ENCODE measurements at places on chromosomes 16 and 17.

GRCh38 chr17:7475764-7476422 is 3.5 kb downstream of the ZBTB4 start:
- DNase-seq: no peak

GRCh38 chr17:17120294-17120693 is 78.0 kb downstream of the MPRIP start:
- no peak for DNase-seq

DNA sequence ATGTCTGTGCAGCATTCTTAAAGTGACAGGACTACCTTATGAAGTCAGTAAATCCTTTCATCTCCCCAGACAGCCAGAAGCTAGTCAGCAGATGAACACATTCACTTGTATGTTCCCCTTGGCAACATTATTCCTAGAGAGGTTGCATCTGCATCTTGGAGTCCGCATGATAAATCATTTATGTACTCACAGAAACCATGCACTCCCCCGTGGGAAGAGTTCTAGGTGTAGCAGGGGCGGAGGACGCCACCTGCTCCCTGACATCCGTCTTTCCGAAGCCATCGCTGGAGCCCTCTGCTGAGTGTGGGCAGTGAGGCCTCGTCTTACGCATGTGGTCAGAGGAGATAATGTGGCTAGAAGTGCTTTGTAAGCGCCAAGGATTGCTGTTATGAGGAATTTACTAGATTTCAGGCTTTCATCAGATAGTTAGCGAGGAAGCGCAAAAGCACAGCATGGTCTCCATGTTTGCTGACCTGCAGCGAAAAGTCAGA is 144.5 kb downstream of the RPTOR start:
- DNase-seq: no peak

GRCh38 chr17:59802160-59802559 is 90.6 kb downstream of the TUBD1 start:
- no peak for DNase-seq

- no peak for DNase-seq
Observed at GRCh38 chr16:30041841-30042240, 10.8 kb upstream of the TLCD3B start.

DNA sequence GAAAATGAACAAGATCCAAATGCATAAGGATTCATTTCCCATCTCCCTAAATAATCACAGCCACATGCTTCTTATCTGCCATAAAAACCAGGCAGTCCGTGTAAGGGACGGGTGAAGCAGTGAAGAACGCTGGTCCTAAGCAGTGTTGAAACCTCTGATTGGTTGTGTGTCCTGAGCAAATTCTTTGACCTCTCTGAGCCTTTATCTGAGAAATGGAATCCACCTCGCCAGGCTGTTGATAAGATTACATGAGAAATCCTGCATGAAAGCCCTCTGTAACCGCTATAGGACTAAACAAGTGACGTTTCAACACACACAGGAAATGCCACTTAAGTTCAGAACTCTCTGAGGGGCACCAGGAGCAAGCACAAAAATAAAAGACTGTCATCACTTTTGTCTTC is 26.8 kb downstream of the GAS7 start:
- DNase-seq: no peak

DNA sequence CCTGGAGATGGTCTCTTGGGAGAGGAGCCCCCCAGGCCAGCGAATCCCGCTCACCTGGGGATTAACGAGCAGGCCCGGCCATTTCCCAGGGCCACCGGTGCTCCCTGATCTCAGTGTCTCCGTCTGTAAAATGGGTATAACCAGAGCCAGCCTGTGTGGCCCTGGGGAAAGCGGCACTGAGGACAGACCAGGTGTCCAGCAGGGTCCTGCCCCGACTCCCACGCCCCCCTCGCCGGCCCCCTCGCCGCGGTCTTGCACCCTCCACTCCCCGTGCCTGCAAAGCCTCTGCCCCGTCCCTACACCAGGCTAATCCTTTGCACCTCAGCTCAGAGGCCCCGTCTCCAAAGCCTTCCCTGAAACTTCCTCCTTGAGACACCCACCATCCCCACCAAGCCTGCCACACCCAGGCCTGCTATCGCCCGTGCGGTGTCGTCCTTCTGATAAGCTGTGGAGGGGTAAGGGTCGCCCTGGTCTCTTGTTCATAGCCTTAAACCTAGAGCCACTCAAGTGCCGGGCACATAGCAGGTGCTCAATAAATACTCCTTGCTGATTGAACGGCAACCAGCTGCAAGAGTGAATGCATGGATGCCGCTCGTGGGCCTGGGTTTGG is 259.1 kb downstream of the C16orf95 start:
- DNase-seq: no peak

- DNase-seq: no peak
Observed at GRCh38 chr17:2718150-2718938, 6.8 kb upstream of the CLUH start.

- no peak for DNase-seq
Observed at GRCh38 chr17:80898716-80899115, 92.9 kb upstream of the CHMP6 start.

GRCh38 chr17:55911186-55911585 is 160.3 kb downstream of the PCTP start:
- no peak for DNase-seq

DNA sequence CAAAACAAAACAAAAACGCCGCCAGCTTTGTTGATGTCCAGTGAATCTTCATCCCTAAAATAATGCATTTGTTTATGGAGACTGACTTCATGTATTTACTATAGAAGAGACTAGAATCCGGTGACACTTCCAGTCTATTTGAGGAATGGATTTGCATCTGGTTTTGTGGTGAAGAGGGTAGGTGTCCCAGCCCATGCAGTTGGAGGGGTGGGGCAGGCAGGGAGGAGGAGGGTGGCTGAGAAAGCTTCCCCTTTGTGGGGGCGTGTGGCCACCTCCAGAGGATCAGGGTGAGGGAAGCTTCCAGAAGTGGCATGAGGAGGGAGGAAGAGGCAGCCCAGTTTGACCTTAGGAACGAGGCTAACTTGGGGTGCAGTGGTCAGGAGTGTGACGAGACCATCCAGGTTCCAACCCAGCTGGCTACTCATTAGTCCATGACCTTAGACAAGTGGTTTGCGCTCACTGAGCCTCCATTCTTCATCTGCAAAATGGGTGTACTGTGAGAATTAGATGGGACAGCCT is 69.5 kb downstream of the CMIP start:
- no peak for DNase-seq

GRCh38 chr17:64974750-64975317 is 55.6 kb upstream of the LRRC37A3 start:
- DNase-seq: no peak

- no peak for DNase-seq
Observed at GRCh38 chr17:19713901-19714361, 2.5 kb downstream of the SLC47A2 start.

- DNase-seq: no peak
Observed at GRCh38 chr17:19709841-19710240, 6.5 kb downstream of the SLC47A2 start.

DNA sequence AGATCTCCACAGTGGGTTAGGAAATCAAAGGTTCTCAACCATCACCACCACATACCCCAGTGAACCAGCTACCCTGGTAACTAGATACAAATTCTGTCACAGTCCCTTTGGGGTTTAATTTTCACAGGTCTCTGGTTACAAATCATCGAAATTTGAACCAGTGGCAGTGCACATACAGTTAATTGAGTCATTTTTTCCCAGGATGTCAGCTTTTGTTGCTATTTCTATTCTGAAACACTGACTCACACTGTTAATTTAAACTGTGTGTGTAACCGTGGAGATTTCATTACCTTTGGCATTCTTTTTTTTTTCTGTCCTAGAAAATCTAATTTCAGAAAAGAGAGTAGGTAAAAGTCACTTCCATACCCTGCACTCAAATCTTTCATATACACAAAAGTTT is 511.5 kb downstream of the TOX3 start:
- no peak for DNase-seq

DNA sequence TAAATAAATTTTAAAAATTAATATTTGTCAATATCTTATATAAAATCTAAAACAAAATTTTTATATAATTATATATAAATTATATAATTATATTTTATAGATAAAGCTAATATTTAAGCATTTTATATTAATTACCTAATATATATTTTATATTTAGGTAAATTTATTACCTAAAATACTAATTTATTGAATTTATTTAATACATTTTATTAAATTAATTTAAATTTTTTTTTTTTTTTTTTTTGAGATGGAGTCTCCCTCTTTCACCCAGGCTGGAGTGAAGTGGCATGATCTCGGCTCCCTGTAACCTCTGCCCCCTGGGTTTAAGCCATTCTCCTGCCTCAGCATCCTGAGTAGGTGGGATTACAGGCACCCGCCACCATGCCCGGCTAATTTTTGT is 22.4 kb downstream of the ATAD5 start:
- no peak for DNase-seq

GRCh38 chr17:79786930-79787643 is 9.1 kb downstream of the CBX2 start:
- DNase-seq: no peak

- DNase-seq: no peak
Observed at GRCh38 chr17:8138374-8138671, 13.9 kb downstream of the PER1 start.
